Osteocyte (in vitro differentiated cells): ENCODE measurements at places on chromosomes 7 and 10. TPM values are rescaled to one million over a fixed set of nuclear protein-coding genes. Genes with fewer than 3 reads are reported as not detected.

SPDYE16 gene
- total RNA-seq: not detected in 2 replicates

MRLN gene
- total RNA-seq: not detected in 2 replicates

ADAM22 gene
- 3.0 and 3.5 TPM in 2 replicates for total RNA-seq

TEX36 gene
- not detected in 2 replicates for total RNA-seq

DOCK1 gene
- total RNA-seq: 66.3 and 68.7 TPM in 2 replicates

SMO gene
- 40.2 and 41.6 TPM in 2 replicates for total RNA-seq

C10orf143 gene
- total RNA-seq: 2.9 and 4.1 TPM in 2 replicates

CNNM2 gene
- total RNA-seq: 11.7 and 15.1 TPM in 2 replicates

MYPN gene
- 1.0 and 1.8 TPM in 2 replicates for total RNA-seq

DMBT1 gene
- 0.08 TPM in 2 replicates for total RNA-seq

LDB3 gene
- 0.37 and 0.46 TPM in 2 replicates for total RNA-seq

LEP gene
- total RNA-seq: not detected in 2 replicates

CALHM3 gene
- total RNA-seq: not detected in 2 replicates

EN2 gene
- 3.3 and 3.4 TPM in 2 replicates for total RNA-seq

POLR2J2 gene
- total RNA-seq: 6.5 and 6.7 TPM in 2 replicates

MMD2 gene
- not detected in 2 replicates for total RNA-seq

GPR15LG gene
- total RNA-seq: not detected in 2 replicates

FAM25C gene
- total RNA-seq: not detected in 2 replicates

VKORC1L1 gene
- total RNA-seq: 23.1 and 23.6 TPM in 2 replicates

DBF4 gene
- total RNA-seq: 9.0 and 9.7 TPM in 2 replicates

TNS3 gene
- total RNA-seq: 93.8 and 103 TPM in 2 replicates

LGI1 gene
- 0.29 TPM in 1 of 2 replicates, not detected in the other for total RNA-seq

AMPH gene
- 9.8 and 10.7 TPM in 2 replicates for total RNA-seq

SSC4D gene
- 0.31 and 0.89 TPM in 2 replicates for total RNA-seq

MOGAT3 gene
- not detected in 2 replicates for total RNA-seq

SPDYE11 gene
- not detected in 2 replicates for total RNA-seq

ASB15 gene
- total RNA-seq: not detected in 2 replicates

PALD1 gene
- 2.8 and 3.1 TPM in 2 replicates for total RNA-seq

STAMBPL1 gene
- 4.5 and 4.8 TPM in 2 replicates for total RNA-seq

CCDC172 gene
- not detected in 2 replicates for total RNA-seq

CYP2E1 gene
- 2.2 and 3.1 TPM in 2 replicates for total RNA-seq

PRXL2A gene
- total RNA-seq: 56.8 and 59.2 TPM in 2 replicates

ZNF33B gene
- 22.5 and 24.8 TPM in 2 replicates for total RNA-seq

HMX3 gene
- total RNA-seq: not detected in 2 replicates

SLC13A4 gene
- 0.81 and 0.84 TPM in 2 replicates for total RNA-seq

UTF1 gene
- total RNA-seq: not detected in 2 replicates

IGFBP3 gene
- 294 and 321 TPM in 2 replicates for total RNA-seq

MKI67 gene
- total RNA-seq: 19.3 and 25.1 TPM in 2 replicates

SVOPL gene
- not detected in 2 replicates for total RNA-seq

ZNF853 gene
- 18.2 and 18.3 TPM in 2 replicates for total RNA-seq

NEBL gene
- total RNA-seq: 0.30 and 0.31 TPM in 2 replicates

ITIH2 gene
- total RNA-seq: not detected in 2 replicates

LSM8 gene
- total RNA-seq: 27.3 and 31.1 TPM in 2 replicates

TNKS2 gene
- total RNA-seq: 63.5 and 64.9 TPM in 2 replicates

C7orf33 gene
- not detected in 2 replicates for total RNA-seq

CHRM2 gene
- 27.3 and 30.0 TPM in 2 replicates for total RNA-seq

LRRC72 gene
- not detected in 2 replicates for total RNA-seq

RBP3 gene
- total RNA-seq: not detected in 2 replicates

NEUROG3 gene
- not detected in 2 replicates for total RNA-seq

HPS6 gene
- total RNA-seq: 21.5 and 22.2 TPM in 2 replicates

NOD1 gene
- 7.2 and 8.9 TPM in 2 replicates for total RNA-seq
